ENCODE measurements at places on chromosomes 5 and 9.

DNA sequence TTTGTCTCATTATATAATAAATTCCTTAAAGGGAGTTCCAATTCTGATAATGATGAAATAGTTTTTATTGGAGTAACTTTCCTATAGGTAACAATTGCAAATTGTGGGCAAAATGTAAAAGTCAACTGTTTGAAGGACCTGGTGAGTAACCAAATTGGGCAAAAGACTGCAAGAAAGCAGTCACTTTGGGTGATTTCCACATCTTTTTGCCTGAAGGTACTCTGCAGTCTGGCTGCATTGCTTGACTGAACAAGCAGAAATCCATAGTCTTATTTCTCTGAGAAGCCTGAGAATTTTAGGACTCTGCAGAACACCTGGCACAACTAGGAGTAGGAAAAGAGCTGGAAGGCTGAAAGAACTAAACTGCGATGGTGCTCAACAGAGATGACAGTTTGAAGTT, 114.9 kb downstream of the HOMER1 start:
- DNase-seq, result no peak

DNA sequence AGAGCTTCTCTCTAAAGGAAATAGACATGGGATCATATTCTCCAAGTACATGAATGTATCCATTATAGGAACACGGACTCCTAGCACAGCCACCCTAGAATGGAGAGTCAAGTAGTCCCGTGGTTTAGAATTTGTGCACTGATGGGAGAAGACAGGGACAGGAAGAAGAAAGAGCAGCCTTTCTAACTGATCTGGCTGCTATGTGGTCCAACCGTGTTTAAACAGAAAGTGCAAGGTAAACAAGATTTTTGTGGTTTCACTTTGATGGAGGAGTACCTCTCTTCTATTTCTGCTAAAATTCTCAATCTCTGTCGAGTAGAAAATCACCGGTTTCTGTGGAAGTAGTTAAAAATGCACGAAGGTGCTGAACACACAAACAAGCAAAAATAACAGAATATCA, 171.3 kb downstream of the ST8SIA4 start:
- DNase-seq, result no peak

DNA sequence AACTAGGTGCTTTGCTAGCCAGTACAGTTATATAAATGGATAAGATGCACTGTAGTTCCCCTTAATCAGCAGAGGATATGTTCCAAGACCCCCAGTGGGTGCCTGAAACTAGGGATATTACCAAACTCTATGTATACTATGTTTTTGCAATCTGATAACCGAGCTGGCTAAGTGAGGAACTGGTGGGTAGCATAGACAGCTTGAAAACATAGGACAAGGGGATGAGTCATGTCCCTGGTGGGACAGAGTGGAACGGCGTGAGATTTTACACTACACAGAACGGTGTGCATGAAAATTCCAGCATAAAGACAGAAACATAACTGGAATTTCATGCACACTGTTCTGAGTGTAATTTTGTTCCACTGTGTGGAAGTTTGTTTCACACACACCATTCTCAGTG, 86.9 kb downstream of the BASP1 start:
- DNase-seq, result no peak

GRCh38 chr5:122831984-122832383, 13.4 kb upstream of the SNX24 start:
- DNase-seq, result no peak

- DNase-seq, result no peak
Measured at GRCh38 chr9:112544477-112544876, 57.9 kb downstream of the KIAA1958 start.

DNA sequence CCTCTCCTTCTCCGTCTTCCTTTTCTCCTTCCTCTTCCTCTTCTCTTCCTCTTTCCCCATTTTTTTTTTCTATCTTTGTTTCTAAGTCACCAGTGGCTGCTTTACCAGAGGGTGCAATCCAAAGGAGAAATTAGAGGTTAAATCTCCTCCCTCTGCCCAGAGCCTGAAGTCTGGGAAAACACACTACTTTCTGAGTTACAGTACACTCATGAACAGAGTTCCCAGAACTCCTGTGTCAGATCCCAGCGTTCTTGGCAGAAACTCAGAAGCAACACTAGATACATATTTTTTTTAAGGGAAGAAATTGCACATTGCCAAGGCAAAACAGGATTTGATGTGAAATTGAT, 189.0 kb downstream of the SNCAIP start:
- DNase-seq, result no peak

GRCh38 chr5:160260006-160260775, 30.9 kb downstream of the FABP6 start:
- no peak for DNase-seq

DNA sequence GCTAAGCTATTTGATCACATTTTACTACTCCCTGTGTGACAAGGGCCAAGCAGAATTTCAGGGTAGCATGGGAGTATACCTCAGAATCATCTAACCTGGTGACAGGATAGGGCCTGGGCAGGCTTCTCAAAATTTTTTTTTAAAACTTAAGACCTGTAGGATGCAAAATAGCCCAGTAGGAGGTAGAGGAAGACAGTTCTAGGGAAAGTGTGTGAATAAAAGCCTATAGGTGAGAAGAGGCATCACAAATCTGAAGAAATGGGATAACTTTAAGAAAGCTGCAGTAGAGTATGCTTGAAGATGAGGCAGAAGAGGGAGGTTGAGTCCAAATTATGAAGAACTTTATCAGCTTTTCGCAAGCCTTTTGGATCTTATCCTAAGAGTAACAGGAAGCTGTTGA, 32.3 kb downstream of the CNTRL start:
- DNase-seq, result no peak

DNA sequence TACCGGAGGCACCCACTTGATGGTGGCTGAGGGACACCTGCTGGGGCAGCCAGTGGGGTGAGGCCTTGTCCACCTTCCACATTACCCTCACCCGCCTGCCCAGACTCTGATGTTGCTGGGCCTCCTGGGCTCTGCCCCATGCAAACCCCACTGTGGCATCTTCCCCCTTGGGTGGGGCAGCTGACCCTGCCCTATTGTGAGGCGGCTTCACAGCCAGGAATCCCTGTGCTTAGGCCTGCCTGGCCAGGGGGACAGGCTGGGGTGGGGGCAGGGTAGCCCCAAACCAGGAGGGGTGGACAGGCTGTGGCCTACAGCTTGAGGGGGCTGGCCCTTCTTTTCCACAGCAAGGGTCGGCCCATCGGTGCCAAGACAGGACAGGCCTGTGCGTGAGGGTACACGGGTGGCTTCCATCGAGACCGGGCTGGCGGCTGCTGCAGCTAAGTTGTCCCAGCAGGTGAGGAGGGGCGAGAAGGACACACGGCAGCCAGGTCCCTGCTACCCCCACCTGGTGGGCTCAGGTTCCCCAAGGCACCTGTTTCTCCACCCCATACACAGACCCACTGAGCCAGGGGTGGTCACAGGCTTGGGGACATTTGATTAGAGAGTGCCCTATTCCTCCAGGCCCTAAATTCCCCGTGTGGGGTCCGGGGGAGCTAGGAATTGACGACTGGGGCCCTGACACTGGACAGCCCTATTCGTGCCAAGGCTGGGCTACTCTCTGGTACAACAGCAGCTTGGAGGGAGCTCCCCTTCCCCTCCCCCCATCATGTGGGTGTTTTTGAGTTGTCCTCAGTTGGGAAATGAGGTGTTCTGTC, 99.2 kb downstream of the PHF2 start:
- DNase-seq, result no peak

DNA sequence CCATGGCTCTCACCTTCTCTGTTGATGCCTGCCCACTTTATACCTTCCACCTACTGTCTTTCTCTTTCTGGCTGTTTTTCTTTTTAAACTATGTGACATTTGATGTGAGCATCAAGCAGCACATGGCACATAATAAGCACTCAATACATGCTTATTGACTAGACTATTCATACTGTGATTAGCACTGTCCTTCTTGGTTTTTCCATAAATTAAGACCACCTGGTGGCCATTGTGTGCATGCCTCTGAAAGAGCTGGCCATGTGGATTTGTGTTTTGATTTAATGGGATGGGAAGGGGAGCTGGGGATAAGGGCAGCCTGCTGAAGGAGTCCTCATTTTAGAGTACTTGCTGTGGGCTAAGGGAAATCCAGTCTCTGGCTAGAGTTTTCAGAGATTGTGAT, 79.4 kb downstream of the ARHGEF28 start:
- no peak for DNase-seq

GRCh38 chr5:169171515-169171914, 129.4 kb downstream of the SLIT3 start:
- no peak for DNase-seq

GRCh38 chr5:136021016-136021405, 7.8 kb upstream of the TGFBI start:
- no peak for DNase-seq

DNA sequence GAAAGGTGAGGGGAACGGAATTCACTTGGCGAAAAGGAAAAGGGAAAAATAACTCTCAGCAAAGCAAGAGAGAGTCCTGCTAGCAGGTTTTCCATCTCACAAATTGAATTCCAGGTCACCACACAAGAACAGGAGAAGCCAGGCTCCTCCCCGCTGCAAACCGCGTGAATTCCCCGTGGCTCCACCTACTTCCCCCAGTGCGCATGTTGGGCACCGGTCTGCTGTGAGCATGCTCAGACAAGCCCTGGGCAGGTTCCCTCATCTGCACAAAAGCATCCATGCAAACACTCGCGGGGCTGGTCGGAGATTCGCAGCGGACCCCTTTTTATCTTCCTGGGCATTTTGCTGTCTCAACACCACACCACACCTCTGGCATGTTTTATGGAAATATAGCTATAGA, 58.5 kb upstream of the S1PR3 start:
- no peak for DNase-seq

- DNase-seq, result peak; percentile 26
Measured at GRCh38 chr9:91714020-91714806, 235.8 kb downstream of the ROR2 start.

- no peak for DNase-seq
Measured at GRCh38 chr5:121688781-121689180, 162.9 kb upstream of the FTMT start.

- no peak for DNase-seq
Measured at GRCh38 chr5:146731909-146732659, 146.5 kb downstream of the PPP2R2B start.

DNA sequence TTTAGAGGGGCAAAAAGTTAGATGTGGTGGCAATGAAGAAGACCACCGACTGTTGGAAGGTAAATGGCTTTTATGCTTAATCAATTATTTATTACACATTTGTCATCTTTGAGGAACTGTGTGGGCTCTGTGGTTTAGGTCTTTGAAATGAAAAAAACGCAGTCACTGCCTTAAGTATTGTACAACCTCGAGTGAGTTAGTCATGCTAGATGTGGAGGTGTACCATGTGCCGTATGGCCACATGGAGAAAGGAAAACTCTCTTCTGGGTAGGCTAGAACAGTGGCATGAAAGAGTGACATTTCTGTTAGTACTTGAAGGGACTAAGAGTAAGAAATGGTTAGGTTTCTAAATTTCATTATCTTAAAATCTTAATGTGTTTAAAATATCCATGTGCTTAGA, 166.1 kb downstream of the HACD4 start:
- DNase-seq, result no peak

DNA sequence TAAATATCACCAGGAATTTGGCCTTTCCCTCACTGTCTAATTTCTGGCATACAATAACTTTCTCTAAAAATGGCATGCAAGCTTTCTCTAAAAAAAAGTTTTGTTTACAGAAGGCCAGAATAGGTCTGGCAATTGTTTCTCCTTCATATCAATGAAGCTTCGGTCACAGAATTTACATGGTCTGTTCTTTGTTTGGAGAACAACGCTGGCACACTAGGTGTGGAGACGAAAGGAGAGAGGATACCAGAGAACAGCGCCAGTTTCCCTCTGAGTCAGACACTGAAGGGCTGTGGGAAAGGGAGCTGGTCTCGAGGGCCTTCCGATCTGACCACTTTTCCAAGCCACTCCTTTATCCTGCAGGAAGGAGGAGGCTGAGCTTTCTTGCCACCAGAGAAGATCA, 60.1 kb upstream of the ITGA1 start:
- DNase-seq, result no peak

DNA sequence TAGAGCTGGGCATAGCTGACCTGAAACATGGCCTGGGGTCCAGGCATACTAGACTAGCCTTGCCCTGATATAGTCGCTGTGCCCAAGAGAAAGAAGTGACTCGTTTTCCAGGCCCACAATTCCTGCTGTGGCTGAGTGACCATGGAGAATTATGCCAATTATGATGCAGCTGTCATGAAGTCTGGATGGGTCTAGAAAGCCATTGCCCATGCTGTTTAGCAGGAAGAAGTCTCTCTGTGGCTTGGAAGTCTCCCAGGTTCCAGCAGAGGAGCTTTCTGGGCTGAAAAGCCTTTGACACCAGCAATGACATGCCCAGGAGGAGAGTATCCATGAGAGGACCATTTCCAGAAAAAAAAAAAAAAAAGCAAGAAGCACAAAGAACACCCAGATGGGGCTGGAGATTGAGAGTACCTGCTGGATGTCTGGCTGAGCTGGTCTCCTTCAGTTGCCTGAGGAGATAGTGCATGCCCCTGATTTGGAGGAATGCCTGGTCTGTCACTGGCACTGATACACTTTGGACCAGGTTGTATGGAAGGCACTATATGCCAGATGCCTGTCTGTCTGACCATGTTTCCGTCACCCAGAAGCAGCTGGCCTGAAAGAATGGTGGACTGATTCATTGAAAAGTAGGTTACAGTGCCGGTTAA, 128.0 kb upstream of the EPB41L4A start:
- DNase-seq, result no peak

DNA sequence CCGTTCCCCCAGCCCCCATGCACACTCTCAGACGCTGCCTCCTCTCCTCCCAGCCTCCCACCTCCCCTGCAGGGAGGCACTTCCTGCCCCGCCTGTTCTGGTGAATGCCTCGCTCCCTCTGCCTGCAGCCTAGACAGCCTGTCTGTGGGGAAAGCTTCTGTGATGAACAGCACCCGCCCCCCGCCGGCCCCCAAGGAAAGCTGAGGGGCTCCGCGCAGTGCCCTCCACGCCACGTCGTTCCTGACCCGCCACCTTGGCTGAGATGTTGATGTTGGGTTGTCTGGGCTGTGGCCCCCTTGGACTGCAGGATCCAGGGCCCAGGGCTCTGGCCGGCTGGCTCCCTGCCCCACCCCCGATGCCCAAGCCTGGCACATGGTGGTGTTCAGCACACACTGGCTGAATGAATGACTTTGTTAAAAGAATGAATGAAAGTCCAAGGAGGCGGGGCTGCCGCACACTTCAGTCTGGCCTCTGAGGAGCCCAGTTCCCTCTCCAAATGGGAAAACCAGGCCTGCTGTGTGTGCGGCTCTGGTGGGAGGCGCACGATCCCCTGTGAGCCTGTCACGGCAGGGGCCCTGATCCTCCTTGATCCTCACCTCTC, 2.1 kb upstream of the MYMK start:
- no peak for DNase-seq

DNA sequence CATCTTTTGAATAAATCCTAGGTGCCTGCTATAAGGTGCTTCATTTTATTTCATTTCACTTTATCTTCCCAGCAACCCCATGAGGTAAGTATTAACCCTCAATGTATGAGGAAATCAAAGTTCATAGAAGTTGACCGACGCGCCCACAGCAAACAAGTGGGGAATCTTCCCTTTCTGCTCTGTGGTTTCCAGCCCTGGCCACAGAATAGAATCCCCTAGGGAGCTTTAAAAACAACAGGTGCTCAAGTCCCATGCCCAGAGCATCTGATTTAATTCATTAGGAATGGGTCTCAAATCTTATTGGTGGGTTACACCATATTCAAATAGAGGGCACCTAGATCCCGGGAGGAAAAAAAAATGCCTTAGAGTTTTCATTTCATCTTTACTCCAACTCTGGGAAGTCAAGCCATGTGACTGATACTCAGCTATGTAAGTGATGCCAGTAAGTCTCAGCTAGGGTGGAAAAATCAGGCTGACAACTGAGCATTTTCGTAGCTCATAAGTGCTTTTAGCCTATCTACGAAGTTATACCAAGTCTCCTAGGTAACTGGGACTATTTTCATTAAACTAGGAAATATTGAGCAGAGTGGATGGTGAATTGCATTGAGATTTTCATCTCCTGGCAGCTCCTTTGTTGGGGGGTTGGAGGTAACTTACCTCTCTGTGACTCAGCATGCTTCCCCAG, 353.4 kb upstream of the SLC30A5 start:
- DNase-seq, result no peak

Measured in activated CD4-positive, alpha-beta T cell treated with anti-CD3 and anti-CD28 coated beads, Interleukin-2, amount 50 U/mL, for 48 hours (primary cell).